ENCODE measurements at places on chromosomes 2 and 18. TPM values are rescaled to one million over a fixed set of nuclear protein-coding genes. Genes with fewer than 3 reads are reported as not detected.

INHA gene
- 0.51 TPM for total RNA-seq

GRCh38 chr18:48948112-48949049 lies 2.4 kb downstream of the SMAD7 start:
- peak overlapping the region; percentile 99 for H3K4me3 ChIP-seq
- no peaks in the 10 kb centered on the region for H3K36me3 ChIP-seq
- no peaks in the 10 kb centered on the region for H3K27me3 ChIP-seq
- peak overlapping the region; percentile 38 for H3K27ac ChIP-seq

DNA sequence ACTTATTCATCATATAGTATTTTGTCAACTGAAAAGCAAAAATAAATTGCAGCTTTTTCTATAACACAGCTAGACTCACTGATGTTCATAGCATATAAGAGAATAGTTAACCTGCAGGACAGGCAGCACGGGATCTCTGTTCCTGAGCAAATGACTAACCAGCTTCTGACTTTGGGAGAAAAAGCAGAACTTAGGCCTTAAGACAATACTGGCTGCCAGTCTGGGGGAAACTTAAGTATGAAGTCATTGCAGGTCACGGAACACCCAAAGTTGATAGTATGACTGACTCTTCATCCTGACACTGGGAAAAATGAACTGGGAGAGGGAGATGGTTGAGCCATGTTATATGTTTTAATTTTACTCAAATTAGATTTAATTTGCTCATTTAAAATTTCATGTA lies 113.0 kb downstream of the DPP4 start:
- H3K36me3 ChIP-seq: no peaks in the 10 kb centered on the region
- no peaks in the 10 kb centered on the region for H3K4me1 ChIP-seq
- no peak for DNase-seq
- no peak overlapping the region for H3K27ac ChIP-seq

DNA sequence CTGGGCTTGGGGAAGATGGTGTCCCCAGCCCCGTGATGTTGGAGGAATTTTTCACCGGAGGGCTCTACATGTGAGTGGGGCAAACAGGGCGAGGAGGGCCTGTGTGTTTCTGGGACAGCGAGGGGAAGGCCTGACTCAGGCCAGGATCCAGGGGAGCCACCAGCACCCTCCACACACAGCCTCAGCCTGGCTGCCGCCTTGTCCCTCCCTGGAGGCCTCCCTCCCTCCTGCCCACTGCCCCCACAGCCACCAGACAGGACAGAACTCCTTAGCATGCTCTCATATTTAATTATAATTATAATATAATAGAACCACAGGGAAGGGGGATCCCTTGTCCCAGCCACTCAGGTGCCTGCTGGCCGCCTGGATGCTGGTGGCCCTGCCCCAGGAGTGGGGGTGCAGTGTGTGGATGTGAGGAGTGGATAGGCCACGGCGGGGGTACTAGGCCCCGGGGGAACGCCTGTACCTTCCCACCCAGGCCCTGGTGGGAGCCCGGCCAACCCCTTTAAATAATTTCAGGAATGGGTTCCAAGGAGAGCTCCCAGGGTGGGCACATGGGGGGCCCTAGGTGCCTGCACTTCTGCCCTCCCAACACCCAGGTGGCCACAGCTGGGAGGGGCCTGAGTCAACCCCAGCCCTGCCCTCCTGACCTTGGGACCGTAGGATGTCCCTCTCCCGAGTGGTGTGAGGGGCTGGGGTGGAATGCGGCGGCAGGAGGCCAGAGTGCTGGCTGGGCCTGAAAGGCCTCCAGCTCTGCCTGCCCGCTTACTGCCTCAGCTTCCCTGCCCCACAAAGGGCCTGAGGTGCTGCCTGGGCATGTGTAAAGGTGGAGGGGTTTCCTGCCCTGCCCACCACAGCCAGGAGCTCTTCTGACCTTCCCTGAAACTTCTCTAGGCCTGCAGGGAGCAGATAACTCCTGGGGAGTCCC lies 8.8 kb downstream of the PDCD1 start:
- peak; percentile 72 for DNase-seq
- H3K27me3 ChIP-seq: no peaks in the 10 kb centered on the region
- no peaks in the 10 kb centered on the region for H3K4me1 ChIP-seq
- H3K4me3 ChIP-seq: no peak overlapping the region
- no peaks in the 10 kb centered on the region for H3K36me3 ChIP-seq

DNA sequence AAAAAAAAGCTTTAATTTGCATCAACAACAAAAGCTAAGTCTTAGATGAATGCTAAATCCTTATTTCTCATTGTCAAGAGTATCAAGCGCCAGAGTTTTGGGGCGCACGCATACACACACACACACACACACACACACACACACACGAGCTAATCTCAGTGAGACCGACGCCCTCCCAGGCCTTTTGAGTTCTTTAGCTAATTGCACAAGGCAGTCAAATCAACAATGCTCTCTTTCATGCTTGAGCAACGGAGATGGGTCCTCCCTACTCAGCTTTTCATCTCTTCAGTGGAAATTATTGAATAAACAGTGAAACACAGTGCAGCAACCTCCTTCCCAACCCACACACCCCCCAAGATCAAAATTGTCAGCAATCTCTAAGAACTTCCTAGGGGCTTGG lies 19.2 kb downstream of the GKN1 start:
- no peaks in the 10 kb centered on the region for H3K27me3 ChIP-seq
- H3K4me1 ChIP-seq: no peaks in the 10 kb centered on the region
- DNase-seq: no peak
- no peak overlapping the region for H3K4me3 ChIP-seq

DNA sequence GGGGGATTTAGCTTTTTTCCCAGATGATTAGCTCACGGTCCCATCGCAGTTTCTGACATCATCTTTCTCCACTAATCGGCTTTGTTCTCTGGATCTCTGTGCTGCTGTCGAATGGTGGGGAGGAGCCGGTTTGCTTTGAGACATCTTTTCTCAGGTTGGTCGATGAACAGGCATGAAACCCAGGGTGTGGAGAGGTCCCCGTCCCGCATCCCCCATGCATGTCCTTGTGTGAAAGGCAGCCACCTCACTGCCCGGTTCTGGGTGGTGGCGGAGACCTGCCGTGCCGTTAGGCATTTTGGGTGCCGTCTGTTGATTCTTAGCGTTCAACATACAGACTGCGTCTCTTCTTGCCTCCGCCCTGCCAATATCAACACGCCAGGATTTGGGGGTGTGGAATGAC lies 57.8 kb downstream of the CTDP1 start:
- H3K27ac ChIP-seq: no peak overlapping the region
- peaks cover 6% of the 10 kb centered on the region for H3K36me3 ChIP-seq
- peak; percentile 23 for DNase-seq

DNA sequence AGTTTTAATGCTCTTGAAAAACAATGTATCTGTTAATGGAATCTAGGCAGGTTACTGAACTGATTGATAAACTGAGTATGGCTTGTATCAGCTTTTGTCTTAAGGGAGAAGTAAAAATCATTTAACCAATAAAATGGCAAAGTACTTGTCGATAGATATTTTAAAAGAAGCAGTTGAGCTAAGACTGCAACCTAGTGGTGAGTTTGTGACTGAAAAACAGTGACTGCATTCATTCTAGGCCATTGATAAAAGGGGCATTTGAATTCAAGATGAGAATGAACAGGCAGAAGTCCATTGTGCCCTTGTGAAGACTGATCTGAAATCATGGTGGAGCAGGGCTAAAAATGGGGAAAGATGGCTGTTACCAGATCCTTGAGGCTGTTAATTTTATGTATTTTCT lies 59.4 kb upstream of the MSTN start:
- no peaks in the 10 kb centered on the region for H3K27me3 ChIP-seq
- H3K36me3 ChIP-seq: no peaks in the 10 kb centered on the region
- no peaks in the 10 kb centered on the region for H3K4me1 ChIP-seq

DNA sequence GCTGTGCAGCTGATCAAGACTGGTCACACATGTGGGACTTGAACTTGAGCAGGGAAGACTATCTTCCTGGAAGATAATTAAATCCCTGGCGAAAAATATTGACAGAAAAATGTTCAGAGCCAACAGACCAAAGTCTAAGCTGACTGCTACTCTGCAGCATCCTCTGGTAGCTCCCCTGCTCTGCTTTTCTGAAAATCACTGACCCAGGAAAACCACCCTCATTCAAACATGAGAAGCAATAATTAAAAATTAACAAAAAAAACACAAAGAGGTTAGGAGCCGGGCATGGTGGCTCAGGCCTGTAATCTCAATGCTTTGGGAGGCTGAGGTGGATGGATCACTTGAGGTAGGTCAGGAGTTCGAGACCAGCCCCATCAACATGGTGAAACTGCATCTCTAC lies 151.9 kb downstream of the SCG2 start:
- no peaks in the 10 kb centered on the region for H3K27me3 ChIP-seq
- H3K4me1 ChIP-seq: no peaks in the 10 kb centered on the region
- H3K36me3 ChIP-seq: no peaks in the 10 kb centered on the region
- no peak for DNase-seq
- no peak overlapping the region for H3K4me3 ChIP-seq

GRCh38 chr2:39728941-39729351 lies 50.1 kb downstream of the THUMPD2 start:
- H3K27ac ChIP-seq: no peak overlapping the region
- DNase-seq: no peak
- peaks cover 9% of the 10 kb centered on the region for H3K36me3 ChIP-seq
- H3K27me3 ChIP-seq: no peaks in the 10 kb centered on the region
- H3K4me1 ChIP-seq: peaks cover 6% of the 10 kb centered on the region

DNA sequence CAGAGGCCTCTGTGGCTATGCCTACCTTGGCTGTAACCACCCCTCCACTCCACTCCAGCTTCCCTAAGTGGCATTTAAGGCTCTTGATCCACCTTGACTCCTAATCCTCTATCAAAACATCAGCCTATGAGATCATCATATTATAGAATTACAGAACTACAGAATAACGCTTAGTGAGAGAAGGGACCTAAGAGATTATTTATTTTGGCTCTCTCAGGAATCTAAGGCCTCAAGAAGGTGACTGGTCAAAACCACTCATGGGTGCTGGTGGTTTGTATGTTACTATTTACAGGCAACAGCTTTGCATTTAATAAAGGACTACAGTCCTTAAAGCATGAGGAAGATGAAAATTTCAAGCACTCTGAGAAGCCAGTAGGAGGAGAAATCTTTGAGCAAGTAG lies 118.8 kb downstream of the FSHR start:
- H3K27ac ChIP-seq: no peak overlapping the region
- H3K4me3 ChIP-seq: no peak overlapping the region
- no peaks in the 10 kb centered on the region for H3K36me3 ChIP-seq

Data from aorta (tissue), 5 donors.